Stimulated activated memory B cell treated with anti-CD40 and anti-IgM and Interleukin-4, amounts not matched to agents 10 μg/mL and 1 μg/mL and 100 μg/mL, for 72 hours (primary cell): ENCODE measurements at places on chromosomes 11 and 22.

DNA sequence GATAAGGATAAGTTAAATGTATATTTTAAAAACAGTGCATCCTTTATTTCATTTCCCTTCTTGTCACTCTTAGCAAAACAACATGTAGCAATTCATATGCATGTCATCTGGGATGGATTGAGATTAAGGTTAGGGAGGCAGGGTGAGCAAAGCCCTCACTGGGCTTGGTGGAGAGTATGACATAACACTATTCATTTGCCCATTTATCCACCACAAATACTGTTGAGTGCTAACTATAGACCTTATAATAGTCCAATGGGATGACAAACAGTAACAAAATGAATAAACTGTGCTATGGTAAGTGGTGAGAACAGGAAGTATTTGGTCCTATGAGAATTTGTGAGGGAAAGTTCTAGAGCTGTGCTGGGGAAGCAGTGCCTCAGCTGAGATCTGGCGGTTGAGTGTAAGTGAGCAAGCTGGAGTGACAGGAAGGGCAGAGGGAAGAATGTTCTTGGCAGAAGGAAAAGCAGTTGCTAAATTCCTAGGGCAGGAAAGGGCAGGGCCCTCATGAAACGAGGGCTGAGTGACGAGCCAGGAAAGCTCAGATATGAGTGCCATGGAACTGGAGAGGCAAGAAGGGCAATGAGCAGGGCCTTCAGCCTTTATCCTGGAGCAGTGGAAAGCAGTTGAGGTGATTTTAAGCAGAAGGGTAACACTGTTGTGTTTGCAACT lies 6.7 kb downstream of the HSD17B12 start:
- ATAC-seq: no peak

DNA sequence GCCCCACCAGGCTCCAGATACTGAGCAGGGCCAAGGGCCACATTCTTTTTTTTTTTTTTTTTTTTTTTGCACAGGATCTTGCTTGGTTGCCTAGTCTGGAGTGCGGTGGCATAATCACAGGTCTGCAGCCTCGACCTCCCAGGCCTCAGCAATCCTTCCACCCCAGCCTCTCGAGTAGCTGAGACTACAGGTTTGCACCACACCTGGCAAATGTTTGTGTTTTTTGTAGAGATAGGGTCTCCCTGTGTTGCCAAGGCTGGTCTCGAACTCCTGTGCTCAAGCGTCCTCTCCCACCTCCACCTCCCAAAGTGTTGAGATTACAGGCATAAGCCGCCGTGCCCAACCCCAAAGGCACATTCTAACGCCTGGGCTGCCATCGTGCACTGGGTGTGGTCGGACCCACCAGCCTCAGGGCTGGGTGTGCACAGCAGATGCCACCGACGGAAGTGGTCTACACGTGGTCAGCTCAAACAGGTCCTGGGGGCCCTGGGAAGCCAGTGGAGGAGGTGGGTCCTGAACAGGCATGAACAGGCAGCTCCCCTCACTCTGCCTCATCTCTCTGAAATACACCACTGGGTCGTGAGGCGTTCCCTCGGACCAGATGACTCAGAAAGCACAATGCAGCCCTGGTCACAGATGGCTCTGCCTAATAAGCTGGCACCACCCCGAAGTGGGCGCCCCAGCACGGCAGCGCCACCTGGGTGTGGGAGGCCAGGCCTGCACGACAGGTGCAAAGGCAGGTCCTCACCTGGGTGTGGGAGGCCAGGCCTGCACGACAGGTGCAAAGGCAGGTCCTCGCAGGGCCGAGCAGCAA lies 5.1 kb upstream of the B4GALNT4 start:
- ATAC-seq: peak; percentile 88

DNA sequence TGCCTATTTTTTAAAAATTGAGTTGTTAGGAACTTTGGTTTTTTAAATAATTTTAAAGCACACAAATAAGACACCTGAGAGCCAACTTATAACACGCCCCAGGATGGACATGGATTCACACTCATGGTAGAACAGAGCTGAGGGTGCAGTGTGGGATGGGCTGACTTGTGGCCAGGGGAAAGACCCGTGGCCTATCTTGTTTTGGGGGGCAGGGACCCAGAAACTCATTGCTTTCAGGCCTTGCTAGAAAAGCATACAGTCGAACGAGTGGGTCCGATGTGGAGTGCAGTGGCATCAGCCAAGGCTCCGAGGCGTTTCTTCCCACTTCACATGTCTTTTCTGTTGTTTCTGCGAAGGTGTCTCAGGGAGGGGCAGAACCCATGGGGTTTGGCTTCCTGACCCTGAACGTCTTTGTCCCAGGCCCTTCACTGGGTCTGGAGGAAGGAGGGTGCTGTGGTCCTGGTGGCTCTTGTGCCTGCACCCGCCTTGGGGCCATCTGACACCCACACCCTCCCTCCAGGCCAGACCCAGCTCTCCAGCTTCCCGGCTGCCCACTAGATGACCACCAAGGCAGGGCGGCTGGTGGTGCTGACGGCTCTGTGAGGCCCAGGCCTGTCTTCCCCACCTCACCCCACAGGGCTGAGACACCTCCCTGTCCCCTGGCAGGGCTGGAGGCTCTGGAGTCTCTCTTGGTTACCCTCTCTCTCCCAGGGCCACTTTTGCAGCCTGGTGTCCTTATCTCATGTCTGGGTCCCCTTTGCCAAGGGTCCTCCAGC lies 120.8 kb downstream of the KCNQ1 start:
- ATAC-seq: no peak

GRCh38 chr11:121024989-121025388 lies 1.1 kb downstream of the TBCEL start:
- ATAC-seq: no peak

GRCh38 chr22:46540874-46541273 lies 3.5 kb upstream of the CELSR1 start:
- ATAC-seq: no peak
